Hematopoietic multipotent progenitor cell treated with erythropoietin and hydrocortisone succinate and interleukin-3 and kit ligand, for 15 days (in vitro differentiated cells): ENCODE measurements at places on chromosomes 12 and 14.

DNA sequence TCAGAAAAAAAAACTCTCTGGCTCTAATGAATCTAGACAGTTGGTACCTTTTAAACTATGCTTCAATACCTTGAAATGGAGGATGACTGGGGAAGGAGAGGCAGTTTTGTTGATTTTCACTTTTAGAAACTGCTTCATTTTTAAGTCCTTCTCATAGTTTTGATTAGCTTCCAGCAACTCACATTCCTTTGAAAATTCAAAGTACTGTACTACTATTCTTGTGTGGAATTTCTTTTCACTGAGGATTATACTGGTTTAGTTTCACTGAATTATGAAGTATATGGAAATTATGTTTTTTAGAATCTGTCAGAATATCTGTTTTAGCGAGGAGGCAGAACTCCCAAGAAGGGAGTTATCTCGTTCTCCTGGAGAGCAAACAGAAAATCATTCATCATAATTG lies 116.3 kb downstream of the TGFB3 start:
- DNase-seq, result no peak

DNA sequence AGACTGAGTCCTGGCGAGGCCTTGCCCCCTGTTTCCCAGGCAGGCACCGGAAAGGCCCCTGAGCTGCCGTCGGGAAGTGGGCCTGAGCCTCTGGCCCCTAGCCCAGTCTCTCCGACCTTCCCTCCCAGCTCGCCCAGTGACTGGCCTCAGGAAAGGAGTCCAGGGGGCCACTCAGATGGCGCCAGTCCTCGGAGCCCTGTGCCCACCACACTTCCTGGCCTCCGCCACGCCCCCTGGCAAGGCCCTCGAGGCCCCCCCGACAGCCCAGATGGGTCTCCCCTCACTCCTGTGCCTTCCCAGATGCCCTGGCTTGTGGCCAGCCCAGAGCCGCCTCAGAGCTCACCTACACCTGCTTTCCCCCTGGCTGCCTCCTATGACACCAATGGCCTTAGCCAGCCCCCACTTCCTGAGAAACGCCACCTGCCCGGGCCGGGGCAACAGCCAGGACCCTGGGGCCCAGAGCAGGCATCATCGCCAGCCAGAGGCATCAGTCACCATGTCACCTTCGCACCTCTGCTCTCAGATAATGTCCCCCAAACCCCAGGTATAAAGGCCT lies 10.9 kb downstream of the TNS2 start:
- no peak for DNase-seq

GRCh38 chr12:99859126-99859525 lies 125.6 kb downstream of the ANKS1B start:
- no peak for DNase-seq

DNA sequence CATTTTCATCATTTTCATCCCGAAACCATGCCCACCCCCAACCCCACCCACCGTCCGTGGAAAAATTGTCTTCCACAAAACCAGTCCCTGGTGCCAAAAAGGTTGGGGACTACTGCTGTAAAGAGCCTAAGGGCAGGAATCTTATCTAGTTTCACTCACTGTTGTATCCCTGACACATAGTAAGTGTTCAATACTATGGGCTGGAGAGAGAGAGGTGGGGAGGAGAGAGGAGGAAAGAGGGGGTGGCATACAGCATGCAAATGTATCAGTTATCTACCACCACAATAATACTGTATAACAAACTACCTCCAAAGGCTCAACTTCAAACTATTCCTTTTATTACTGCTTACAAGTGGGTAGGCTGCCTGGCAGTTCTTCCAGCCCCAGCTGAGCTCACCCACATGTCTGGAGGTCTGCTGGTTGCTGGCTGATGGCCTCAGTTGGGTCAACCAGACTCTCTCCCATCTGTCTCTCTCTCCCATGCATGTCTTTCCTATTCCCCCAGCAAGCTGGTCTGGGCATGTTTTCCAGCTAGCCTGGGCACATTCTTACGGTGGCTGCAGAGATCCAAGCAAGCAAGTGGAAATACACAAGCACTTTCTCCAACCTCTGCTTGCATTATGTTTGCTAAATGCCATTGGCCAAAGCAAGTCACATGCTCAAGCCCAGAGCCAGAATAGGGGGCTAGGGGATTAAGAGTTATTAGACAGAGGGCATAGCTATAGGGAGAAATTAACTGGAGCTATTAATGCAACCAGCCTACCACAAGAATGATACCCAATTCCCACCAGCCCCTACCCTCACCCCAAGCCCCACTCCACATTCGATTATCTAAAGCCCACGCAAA lies 31.6 kb upstream of the FICD start:
- DNase-seq, result no peak

DNA sequence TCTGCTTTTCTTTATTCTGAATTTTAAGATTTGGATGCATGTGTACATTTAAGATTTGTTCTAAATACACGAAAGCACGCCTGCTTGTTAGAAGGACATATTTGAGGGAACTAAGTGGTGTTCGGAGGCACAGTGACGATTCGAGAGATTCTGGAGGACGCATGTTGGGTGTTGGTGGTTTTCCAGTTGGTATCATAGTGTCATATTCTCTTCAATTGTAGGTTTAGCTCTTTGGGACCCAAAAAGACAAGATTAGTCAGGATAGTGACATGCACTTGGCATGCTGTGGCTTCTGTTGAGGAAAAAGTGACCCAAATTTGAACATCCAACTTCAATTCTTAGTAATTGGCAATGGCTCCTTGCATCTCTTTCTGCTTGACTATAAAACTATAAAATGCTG lies 30.1 kb downstream of the PRKCH start:
- no peak for DNase-seq

DNA sequence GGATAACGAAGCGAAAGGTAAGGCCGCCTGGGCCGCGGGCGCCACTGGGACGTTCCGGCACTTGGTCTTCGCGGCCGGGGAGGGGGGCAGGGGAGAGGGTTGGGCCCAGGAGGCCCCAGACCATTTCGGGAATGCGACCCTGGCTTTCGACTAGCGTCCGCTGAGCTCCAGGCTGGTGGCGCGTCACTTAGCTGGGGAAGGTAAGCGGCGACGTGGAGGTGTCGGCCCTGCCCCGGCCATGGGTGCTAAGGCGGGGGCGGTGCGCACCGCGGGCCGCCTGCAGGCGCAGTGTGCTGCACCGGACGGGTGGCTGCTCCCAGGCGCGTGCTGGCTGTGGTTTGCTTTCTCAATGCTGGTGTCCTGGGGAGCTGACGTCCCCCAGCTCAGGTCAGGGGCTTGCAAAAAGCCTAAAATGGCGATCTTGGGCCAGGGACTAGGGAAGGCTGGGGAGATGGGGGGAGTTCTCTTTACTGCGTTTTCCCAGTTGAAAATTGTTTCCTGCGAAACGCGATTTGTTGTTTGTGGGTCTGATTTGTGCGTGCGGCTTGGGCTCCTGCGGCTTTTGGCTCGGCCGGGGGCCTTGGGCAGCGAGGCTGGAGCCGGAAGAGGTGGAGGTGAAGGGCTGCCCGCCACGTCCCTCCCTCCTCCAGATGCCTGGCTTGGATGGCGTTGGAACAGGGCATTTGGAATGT lies 1.2 kb downstream of the HOXC10 start:
- no peak for DNase-seq

- DNase-seq, result no peak
Observed at GRCh38 chr12:119819322-119819721, 57.8 kb downstream of the CIT start.

DNA sequence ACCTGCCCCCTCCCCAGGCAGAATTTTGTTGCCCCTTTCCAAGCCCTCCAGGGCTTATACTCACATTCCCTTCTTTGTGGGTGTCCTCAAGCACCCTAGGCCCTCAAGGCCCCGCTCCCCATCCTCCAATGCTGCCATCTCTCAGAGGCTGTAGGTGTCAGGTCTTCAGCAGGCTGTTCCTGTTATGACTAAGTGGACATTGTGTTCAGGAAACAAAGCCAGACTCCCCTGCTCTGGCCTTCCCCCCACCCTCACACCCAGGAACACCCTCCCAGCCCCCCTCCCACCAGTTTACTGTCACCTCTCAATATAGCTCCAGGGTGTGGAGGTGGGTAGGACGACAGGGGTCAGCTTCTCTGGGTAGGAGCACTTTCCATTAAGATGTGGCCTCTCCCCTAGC lies 1.4 kb upstream of the MYH6 start:
- DNase-seq, result no peak

GRCh38 chr12:13223941-13224340 lies 27.4 kb downstream of the EMP1 start:
- no peak for DNase-seq

DNA sequence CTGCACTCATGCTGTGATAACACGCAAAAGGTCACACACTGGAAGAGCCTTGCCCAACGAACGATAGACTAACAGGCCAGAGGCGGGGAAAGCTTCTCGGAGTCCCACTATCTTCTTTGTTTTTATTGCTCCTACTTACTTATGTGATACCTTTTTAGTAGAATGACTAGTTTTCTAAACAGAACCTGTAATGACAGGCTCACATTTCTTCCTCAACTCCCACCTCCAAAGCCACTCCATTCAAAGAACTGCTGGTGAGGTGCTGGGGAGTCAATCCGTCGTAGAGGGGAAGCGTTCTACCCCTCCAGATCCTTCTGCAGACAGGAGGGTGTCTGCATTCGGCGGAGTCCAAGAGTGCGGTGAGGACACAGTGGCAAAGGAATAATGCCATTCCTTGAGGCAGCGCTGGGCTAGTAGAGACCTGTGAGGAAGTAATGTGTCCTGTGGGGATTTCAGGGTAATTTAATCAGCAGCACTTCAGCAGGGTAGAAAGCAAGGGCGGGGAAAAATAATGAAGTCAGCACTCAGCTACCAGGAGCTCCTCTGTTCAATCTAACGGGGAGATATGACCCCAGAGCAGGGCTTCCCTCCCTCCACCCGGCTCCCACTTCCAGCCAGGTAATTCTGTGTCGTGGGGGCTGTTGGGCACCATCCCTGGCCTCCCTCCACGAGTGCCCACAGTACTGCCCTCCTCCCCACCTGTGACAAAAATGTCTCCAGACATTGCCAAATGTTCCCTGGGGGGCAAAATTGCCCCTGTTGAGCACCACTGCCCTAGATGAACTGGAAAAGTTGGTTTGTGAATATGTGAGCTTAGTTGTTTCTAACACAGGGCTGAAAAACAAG lies 25.2 kb downstream of the SPRING1 start:
- no peak for DNase-seq

DNA sequence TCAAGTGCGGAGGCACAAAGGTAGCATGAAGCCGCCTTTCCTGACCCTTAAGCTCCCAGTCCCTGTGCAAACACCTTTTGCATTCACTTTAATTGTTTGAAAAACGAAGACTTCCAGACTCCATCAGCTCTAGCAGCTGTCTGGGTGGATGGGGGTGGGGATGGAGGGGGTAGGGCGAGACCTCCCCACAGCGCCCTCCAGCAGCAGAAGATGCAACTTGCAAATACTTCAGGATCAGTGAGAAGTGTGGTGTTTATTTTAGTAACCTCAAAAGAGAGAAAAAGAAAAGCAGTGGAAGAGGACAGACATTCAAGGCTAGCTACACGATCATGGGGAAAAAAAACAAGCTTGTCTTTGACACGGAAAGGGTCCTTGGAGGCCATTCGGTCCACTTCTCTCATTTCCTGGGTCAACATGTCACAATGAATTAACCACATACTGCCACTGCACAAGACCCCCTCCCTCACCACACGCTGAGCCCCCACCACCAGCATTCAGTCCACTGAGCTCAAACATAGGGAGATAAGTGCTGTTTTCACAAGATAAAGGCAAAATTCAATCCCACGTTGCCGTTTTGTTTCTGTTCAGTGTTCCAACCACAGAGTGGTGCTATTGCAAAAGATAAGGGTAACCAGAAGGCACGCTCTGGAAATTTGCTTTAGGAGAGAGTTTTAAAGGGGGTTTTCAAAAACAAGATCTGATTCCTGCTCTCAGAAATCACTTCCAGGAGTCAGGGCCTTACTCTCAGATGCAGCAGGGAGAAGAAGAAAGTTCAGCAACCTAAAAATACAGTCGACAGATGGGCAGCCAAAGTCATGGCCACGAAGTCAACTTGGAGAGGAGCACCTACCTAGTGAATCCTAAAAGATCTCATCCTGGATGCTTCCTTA lies 3.3 kb upstream of the NTF3 start:
- no peak for DNase-seq

DNA sequence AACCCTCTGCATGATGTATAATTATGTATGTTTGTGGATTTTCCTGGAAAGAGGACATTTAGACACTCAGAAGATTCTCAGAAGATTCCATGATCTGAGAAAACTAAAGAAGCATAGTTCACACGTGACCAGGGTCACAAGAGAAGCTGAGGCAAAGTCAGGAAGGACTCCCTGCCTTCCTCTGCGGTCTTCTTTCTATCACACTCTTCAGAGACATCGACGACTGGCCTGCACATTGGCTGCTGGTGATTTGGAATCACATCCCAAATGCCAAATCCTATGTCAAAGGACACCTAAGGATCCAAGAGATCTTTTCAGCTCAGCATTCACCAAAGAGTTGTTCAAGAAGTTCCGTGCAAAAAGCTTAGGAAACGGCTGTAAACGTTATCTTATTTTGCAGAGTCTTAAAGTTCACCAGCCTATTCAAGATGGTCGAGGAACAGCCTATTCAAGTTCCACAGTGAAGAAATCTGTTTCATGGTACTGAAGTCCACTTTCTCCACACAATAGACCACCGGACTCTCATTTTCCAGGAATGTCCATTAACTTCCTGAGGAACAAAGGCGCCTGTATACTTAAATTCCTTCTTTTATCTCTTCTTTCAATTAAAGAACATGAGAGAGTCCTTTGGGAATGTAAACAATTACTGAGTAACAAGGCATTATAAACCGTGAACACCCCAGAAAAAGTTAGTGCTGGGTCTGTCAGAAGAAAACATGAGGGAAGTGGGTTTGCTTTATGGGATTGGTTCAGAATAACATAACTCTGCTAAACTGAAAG lies 42.1 kb downstream of the IGF1 start:
- DNase-seq, result no peak

GRCh38 chr12:7009512-7009911 lies 8.8 kb downstream of the LPCAT3 start:
- DNase-seq, result no peak

- DNase-seq, result no peak
Observed at GRCh38 chr14:20632448-20632830, 9.1 kb downstream of the OR6S1 start.

DNA sequence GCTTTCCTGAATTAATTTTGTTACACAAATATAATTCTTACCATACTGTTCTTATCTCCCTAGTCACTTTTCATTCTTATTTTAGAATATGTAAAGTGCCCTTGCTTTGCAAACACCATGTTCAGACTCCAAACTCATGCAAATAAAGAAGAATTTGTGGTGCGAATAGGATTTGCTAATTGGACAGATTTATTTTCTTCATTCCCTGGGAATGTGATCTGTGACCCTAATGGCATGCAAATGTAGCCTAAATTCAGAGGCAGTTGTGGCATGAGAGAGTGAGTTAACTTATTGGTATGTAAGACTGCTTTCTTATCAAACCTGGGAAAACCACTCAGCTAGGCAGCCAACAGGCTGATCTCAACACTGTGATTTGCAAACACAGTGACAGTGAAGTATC lies 10.0 kb downstream of the CAPZA3 start:
- no peak for DNase-seq

GRCh38 chr14:54808326-54809161 lies 94.1 kb downstream of the GCH1 start:
- DNase-seq, result no peak

- no peak for DNase-seq
Observed at GRCh38 chr14:91911474-91912032, 35.9 kb downstream of the FBLN5 start.

- DNase-seq, result no peak
Observed at GRCh38 chr14:23694949-23695663, 58.9 kb downstream of the DHRS2 start.
